T1000 (cell line): ENCODE measurements at places on chromosomes 1 and 21.

- DNase-seq = no peak
These were observed 10.3 kb downstream of the CPLANE2 start for GRCh38 chr1:16226490-16227179.

- DNase-seq = no peak
These were observed 450.2 kb downstream of the LMO4 start for GRCh38 chr1:87778896-87779295.

GRCh38 chr21:40141621-40142020 is 274.4 kb downstream of the PCP4 start:
- no peak for DNase-seq

GRCh38 chr1:55813618-55814017 is 598.5 kb upstream of the USP24 start:
- no peak for DNase-seq

- DNase-seq = no peak
These were observed 116.4 kb downstream of the PBX1 start for GRCh38 chr1:164675342-164675904.
